ENCODE measurements at places on chromosomes 12 and 14.

DNA sequence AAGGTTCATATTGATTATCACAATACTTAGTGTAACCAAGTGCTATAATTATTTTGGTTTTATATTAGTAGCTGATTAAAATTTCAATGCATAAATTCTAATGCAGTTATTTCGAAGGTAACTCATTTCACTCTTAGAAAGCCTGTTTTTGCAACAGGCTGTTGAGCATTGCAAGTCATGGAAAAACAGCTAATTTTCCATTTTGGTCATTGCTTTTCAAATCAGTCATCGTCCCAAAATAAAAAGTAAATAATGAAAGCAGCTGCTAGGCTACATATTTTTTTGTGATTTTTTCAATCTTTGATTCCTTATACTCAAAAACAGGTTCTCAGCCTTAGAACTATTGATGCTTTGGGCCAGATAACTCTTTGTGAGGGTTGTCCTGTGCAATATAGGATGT is 22.9 kb downstream of the VEZT start:
- DNase-seq: no peak

- no peak for DNase-seq
These were observed 908.6 kb upstream of the MDGA2 start for GRCh38 chr14:48584031-48584430.

GRCh38 chr14:49581209-49582112 is 4.7 kb downstream of the RPS29 start:
- no peak for DNase-seq

- no peak for DNase-seq
These were observed 115.5 kb downstream of the SLC2A13 start for GRCh38 chr12:39990122-39991101.

DNA sequence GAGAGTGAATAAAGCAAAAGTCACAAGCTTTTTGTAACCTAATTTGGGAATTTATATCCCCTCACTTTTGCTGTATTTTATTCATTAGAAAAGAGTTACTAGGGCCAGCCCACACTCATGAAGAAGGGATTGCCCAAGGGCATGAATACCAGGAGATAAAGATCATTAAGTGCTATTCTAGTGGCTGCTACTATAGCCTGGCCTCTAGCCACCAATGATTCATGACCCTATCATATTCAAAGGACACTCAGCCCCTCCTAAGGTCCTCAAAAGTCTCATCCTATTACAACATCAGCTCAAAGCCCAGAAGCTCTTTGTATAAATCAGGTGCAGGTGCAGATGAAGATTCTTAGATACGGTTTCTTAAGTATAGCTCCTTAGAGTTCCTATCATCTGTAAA is 518.1 kb downstream of the TRHDE start:
- no peak for DNase-seq

GRCh38 chr14:75995372-75996041 is 9.9 kb downstream of the IFT43 start:
- DNase-seq: no peak

- no peak for DNase-seq
These were observed 3.1 kb downstream of the YAF2 start for GRCh38 chr12:42234970-42235369.

DNA sequence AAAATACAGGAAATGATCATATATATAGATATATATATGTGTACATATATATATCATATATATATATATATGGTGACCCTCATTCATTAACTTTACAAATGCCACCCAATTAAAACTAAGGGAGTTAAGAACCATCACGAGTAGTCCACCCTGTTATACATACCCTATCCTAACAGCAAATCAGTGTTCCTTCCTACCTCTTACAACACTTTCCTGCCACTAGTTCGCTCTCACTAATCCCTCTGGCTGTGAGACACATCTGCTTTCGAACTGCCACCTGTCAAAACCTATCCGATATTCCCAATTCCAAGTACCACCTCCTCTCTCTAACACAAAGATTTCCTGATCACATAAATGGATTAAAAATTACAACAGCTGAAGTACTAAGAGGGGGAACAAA is 100.5 kb downstream of the EEA1 start:
- DNase-seq: no peak

DNA sequence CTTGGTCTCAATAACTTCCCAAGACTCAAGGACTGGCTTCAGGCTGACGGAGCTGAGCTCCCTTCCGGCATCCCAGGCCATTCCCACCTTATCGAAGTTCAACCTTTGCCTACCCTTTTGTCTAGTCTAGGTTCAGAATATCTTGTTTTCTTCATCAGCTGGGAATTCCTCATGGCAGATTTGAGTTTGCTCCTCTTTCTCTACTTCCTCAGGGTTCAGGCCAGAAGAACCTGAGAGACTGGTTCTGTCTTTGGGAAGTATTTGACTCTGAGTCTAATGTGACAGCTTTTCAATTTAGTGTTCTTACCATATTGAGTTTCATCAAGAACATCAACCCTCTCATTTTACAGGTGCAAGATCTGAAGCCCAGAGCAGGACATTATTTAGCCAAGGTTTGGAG is 2.1 kb downstream of the BIN2 start:
- DNase-seq: no peak

DNA sequence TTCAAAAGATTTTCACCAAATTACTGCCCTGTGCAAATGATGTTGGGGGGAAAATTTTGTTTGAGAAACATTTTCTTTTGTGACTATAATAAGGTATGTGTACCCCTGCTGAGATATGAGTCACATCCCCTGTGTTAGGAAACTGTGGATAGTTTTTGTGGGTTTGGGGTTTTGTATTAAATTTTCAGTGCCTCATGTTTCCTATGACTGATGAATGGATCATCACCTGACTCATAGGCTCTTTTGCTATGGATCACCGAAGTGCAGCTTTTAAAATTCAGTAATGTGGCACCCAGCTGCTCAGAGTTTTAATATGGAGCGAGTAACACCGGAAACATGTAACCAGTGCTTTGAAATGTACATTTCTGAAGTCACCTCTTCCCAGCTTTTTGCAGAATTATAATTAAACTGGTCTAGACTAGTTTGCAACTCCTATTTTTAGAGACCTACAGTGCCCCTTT is 167.4 kb upstream of the HMGA2 start:
- DNase-seq: no peak

DNA sequence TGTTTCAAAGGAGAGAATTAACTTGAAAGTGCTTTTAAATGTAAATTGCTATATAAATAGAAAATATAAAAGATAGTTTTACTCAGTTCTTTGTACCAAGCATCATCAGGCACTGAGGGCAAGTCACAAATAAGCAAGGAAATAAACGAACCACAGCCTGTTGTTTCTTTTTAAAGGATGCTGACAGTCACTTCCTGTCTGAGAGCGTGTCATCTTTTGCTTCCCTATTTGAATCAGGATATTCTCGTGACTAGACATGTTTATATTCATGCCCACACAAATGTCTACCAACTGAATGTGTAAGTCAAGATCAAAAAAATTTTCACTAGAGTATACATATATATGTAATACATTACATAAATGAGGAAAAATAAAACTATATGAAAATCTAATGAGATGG is 31.4 kb upstream of the SLC2A13 start:
- no peak for DNase-seq

GRCh38 chr14:92473261-92473968 is 40.2 kb upstream of the RIN3 start:
- DNase-seq: no peak

DNA sequence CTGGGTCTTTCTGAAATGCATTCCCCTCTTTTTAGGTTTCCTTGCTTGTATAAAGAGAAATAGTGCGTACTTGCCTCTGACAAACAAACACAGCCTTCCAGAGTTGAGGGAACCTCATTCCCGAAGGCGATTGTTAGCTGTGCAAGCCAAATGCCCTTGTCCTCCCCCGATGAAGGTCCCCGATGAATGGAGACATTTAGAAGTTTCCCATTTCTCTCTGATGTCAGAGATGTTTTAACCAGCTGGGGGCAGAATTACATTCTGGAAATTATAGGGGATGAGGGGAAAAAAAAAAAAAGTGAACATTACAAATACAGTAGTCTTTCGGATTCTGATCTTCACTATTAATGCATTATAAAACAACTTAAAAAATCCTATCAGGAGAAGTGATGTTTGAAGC is 366.8 kb downstream of the VRK1 start:
- no peak for DNase-seq

- DNase-seq: no peak
These were observed 46.3 kb downstream of the NTS start for GRCh38 chr12:85920324-85920947.

DNA sequence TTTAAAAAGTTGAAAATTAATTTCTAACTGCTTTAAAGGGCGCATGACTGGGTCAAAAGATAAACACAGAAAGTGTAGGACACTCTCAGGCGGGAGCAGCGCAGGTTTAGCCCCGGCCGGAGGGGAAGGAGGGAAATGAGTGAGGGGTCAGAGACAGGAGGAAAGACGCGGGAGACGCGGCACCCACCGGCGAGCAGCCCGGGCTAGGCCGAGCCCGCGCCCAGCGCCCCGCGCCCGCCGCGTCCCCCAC is 591 bp downstream of the GXYLT1 start:
- DNase-seq: no peak

DNA sequence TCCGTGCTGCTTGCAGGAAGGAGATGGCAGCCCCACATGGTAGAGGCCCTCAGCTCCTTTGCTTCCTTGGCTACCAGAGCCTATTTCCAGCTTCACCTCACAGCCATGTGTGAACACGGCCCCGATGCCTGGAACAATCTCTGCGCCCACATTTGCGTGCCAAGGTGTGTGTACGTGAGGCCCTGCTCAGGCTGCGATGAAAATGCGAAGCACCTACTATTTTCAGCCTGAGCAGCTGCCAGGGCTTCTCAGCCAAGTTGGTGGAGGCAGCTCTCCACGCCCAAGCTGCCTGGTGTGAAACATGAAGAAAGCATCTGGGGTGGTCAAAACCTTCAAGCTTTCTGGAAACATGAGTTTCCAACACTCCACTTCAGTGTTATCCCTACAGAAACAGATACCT is 177.8 kb upstream of the EGLN3 start:
- no peak for DNase-seq

- no peak for DNase-seq
These were observed 23.0 kb downstream of the PDE6H start for GRCh38 chr12:14995583-14996425.

- DNase-seq: no peak
These were observed 229.0 kb downstream of the SEC23A start for GRCh38 chr14:38873941-38874612.

- no peak for DNase-seq
These were observed 250.0 kb upstream of the E2F7 start for GRCh38 chr12:77315407-77315806.

- DNase-seq: no peak
These were observed 133.3 kb downstream of the FLRT2 start for GRCh38 chr14:85663256-85663655.

DNA sequence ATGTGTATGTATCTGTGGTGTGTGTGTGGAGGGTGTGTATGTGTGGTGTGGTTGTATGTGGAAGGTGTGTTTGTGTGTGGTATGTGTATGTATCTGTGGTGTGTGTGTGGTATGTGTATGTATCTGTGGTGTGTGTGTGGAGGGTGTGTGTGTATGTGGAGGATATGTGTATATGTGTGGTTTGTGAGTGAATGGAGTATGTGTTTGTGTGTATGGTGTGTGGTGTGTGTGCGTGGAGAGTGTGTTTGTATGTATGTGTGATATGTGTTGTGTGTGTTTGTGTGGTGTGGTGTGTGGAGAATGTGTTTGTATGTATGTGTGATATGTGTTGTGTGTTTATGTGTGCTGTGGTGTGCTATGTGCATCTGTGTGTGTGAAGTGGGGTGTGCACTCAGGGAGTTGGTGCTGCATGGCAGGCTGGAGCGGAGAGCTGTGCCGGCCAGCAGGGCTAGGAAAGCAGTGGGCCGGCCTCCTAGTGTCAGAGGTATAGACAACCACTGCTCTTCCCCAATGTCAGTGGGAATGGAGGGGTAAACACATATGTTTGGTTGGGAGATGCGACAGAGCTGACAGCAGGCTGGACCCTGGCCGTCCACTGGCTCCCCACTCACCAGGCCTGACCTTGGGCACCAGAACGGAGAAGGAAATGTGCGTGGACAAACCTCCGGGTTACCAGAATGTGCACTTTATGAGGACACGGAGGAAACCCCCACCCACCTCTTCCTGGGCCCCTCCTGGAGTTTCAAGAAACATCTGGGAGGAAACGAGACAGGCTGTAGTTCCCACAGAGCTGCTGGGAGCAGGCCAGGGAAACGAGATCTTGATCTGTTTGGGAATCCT is 60.7 kb downstream of the CLMN start:
- no peak for DNase-seq

DNA sequence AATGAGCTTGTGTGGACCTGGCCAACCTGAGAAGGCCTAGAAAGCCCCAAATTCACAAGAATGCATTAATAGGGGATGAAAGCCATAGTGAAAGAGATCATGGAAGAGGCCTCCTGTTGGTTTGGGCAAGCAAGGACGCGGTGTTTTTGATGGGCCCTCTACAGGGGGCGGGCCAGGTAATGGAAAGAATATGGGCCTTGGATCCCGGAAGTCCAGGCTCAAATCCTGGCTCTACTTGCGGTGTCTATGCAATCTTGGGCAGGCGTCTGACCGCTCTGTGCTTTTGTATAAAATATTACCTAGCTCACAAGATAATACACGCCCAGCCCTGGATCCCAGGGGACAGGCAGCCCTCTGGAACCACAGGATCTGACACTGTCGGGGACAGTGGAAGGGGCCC is 41.1 kb upstream of the CLMN start:
- DNase-seq: no peak

DNA sequence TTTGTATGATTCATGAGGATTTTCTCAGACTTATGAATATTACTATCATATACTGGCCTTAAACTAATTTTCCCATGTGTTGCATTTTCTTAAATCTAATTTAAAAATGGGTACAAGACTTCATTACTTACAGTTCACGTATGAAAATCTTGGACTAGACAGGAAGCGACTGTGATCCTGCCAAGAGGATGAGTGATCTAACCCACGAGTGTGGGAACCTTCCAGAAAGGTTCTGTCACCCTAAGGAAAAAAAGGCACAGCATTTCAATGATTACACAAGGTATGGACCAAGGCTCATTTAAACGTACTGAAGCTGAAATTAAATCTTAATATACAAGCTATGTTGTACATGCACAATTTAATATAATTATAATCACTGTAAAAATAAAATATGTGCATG is 293.5 kb upstream of the DIO2 start:
- DNase-seq: no peak

- no peak for DNase-seq
These were observed 23.3 kb upstream of the NEK9 start for GRCh38 chr14:75150150-75150549.

DNA sequence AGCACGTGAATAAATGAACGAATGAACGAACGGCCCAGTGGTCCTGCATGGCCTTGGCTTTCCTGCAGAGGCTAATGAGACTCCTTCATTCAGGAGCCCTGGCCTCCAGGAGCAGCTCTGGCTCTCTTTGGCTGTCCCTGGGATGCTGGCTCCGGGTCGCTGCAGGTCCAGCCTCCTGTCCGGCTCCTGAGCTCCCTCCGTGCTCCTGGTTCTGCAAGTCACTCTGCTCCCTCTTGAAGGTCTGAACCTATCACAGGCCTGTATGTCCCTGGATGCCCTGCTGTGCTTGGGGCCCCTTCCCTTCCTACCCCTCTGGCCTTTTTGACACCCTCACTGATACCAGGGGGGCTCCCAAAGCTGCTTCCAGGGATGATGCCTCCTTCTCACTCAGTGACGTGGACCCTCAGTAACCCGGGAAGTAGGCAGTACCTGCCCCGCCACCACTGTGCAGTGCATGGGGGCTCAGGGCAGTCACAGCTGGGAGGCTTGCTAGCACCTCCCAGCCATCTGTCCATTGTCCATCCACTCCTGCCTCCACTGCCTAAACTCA is 133.7 kb upstream of the C14orf180 start:
- DNase-seq: no peak

Measured in NCI-H187 (cell line).